IMR-90 (cell line): ENCODE measurements at places on chromosomes 3 and 15.
A peak's percentile ranks its signal among the peaks of the same experiment; 100 is the strongest.

- DNase-seq: peak; percentile 55
Measured at GRCh38 chr15:84702961-84703482, 12.9 kb downstream of the SEC11A start.

DNA sequence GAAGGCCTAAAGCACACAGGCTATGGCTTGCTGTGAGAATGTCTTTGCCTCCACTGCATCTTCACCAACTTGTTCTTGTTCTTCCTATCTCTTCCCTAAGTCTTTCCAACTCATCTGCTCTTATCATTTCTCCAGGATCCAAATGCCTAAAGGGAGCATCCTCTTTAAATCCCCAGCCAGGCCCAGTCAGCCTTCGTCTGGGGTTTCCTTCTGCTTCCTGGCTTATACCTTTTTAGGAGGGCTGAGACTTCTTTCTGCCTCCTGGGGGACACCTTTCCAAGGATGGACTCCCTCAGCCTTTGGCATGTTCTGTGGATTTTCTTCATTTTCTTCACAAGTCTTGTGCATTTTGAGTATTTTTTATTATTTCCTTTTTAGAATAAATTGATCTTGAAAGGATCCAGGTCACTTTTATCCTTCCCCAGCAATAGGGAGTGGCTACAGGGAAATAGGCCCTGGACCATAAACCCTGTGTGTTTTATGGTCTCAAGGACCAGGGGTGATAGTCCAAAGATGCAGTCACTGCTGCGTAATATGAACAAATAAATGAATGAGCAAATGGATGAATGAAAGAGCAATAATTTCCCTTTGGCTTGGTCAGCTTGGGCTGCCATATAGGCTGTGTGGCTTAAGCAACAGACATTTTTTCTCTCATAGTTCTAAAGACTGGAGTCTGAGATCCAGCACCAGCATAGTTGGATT is 122.1 kb upstream of the LRIG1 start:
- no peak for DNase-seq

DNA sequence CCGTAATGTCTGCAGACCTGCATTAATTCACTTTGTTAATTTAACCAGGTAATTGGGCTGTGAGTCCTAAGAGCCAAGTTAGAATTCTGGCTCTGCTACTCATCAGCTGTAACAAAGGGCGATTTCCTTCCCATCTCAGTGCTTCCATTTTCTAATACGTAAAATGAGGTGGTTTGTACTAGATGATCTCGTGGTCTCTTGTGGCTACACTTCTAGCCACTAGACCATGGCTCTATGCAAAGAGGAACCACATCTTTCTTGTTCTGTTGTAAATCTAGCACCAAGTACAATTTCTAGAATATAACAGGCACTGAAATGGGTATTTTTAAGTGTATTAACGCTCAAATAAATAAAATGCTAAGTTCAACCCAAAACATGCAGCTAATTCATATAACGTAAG is 174.4 kb upstream of the THBS1 start:
- no peak for DNase-seq

- DNase-seq: no peak
Measured at GRCh38 chr3:194184801-194185200, 48.9 kb downstream of the HES1 start.

- DNase-seq: no peak
Measured at GRCh38 chr3:88321363-88322050, 171.7 kb downstream of the C3orf38 start.

GRCh38 chr3:174116421-174116820 is 718.9 kb downstream of the NLGN1 start:
- peak; percentile 84 for DNase-seq

- DNase-seq: no peak
Measured at GRCh38 chr3:98914210-98915080, 12.9 kb upstream of the DCBLD2 start.

DNA sequence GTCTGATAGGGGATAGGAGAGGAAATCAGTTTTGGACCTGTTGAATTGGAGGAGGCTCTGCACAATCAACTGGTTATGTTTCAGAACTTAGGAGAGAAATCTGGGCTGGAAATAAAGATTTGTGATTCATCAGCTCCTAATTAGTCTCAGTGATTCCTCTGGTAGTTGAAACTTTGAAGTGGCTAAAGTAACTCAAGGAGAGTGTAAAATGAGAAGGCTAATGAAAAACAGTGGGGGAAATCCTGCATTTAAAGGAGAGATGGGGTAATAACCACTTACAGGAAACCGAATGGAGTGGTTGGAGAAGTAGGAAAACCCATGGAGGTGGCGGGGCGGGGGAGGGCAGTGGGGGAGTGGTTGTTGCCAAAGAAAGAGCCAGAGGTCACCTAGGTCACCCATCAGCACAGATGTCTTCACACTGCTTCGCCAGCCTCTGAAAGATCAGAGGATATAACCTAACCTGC is 32.6 kb downstream of the MAP2K5 start:
- no peak for DNase-seq

GRCh38 chr3:136207489-136208115 is 11.5 kb upstream of the MSL2 start:
- DNase-seq: no peak

GRCh38 chr3:150956376-150956775 is 16.2 kb downstream of the CLRN1 start:
- peak; percentile 42 for DNase-seq

- no peak for DNase-seq
Measured at GRCh38 chr3:30475038-30475808, 131.2 kb upstream of the TGFBR2 start.

- no peak for DNase-seq
Measured at GRCh38 chr3:101851850-101852714, 2.8 kb downstream of the NFKBIZ start.

GRCh38 chr3:46905661-46906451 is 28.3 kb downstream of the PTH1R start:
- no peak for DNase-seq

GRCh38 chr3:46866720-46867549 is 3.7 kb upstream of the MYL3 start:
- DNase-seq: peak; percentile 21

- no peak for DNase-seq
Measured at GRCh38 chr3:197237897-197238296, 60.5 kb downstream of the DLG1 start.

DNA sequence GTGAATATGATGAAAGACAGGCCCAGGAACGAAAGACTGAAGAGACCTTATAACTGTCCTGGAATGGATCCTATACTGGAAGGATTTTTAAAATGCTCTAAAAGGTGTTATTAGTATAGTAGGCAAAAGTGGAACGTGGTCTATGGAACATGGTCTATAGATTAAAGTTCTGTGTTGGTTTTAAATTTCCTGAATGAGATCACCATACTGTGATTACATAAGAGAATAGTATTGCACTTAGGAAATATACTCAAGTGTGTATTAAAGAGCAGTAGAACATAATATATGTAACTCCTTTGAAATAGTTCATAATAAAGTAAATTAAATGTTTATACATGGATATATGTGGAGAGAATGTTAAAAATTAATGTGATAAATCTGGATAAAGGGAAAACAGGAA is 68.2 kb downstream of the SPRED1 start:
- peak; percentile 29 for DNase-seq
